Stimulated activated CD8-positive, alpha-beta memory T cell treated with anti-CD3 and anti-CD28 coated beads, Interleukin-15, amount 100 ng/mL, for 48 hours (primary cell): ENCODE measurements at places on chromosomes 1 and 21.

- no peak for DNase-seq
Measured at GRCh38 chr1:200535605-200536004, 84.9 kb downstream of the KIF14 start.

- DNase-seq = no peak
Measured at GRCh38 chr1:173097001-173097400, 46.3 kb upstream of the TNFSF18 start.

DNA sequence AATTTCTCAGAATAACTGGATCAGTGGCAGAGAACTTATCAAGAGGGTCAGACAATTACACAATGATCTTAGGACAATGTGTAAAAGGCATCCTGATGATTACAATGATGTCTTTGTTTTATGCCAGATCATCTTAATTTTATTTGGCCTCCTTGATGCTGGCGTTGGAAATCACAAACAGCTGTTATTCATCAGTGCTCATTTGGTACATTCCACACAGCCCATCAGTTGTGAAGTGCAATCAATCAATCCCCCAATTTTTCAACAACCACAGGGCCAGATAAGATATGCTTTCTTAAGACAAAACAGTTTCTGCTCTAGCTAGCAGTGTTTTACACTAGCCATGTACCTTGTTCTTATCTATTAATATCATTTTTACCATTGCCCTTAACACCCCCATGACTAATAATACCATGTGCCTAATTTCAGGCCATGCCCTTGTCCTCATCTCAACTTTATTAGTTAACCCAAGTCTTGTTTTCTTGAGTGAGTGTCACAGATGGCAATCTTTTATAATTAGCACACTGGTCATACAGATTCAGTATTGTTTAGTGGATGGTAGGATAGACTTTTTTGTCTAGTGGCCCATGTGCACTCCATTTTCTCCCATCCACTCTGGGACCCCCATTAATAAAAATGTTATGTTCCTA lies 40.8 kb upstream of the COL24A1 start:
- DNase-seq = no peak

- no peak for DNase-seq
Measured at GRCh38 chr1:22334860-22335550, 116.6 kb upstream of the ZBTB40 start.

DNA sequence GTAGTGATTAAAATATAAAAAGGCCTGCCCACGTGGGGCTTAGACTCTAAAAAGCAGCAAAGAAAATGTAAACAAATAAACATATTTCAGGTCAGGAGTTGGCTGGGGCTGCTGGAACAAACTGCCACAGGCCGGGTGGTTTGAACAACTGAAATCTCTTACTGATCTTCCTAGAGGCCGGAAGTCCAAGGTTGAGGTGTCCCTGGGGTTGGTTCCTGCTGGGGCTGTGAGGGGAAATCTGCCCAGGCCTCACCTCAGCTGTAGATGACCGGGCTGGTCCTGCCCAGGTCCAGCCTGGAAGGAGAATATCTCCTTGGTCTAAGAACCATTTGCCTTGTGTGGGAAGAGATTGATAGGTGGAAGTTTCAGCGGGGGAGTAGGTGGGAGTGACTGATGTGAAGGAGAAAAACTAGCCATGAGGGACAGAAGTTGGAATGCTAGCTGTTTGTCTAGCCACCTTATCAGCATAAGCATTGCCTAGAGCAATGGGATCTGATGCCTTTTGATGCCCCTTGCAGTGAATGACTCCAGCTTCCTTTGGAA lies 221.1 kb downstream of the DYRK1A start:
- no peak for DNase-seq

- no peak for DNase-seq
Measured at GRCh38 chr21:31221043-31221442, 123.0 kb downstream of the TIAM1 start.

- no peak for DNase-seq
Measured at GRCh38 chr1:160351629-160352028, 8.4 kb downstream of the NCSTN start.
